ENCODE measurements at places on chromosomes 5 and 9. TPM values are rescaled to one million over a fixed set of nuclear protein-coding genes. Genes with fewer than 3 reads are reported as not detected.

The SPINK5 gene
- not detected for total RNA-seq

The CDH9 gene
- total RNA-seq, result not detected

The OTP gene
- 0.13 TPM for total RNA-seq

The RASEF gene
- total RNA-seq, result 5.7 TPM

The PDZD2 gene
- total RNA-seq, result 0.23 TPM

The FRRS1L gene
- total RNA-seq, result 0.19 TPM

The AHRR gene
- 4.3 TPM for total RNA-seq

The CRHBP gene
- total RNA-seq, result not detected

The CNTLN gene
- 5.7 TPM for total RNA-seq

The FOXD4L3 gene
- not detected for total RNA-seq

The PKD2L2 gene
- total RNA-seq, result not detected

The DTWD2 gene
- 1.0 TPM for total RNA-seq

The OR1Q1 gene
- not detected for total RNA-seq

The PCDHB5 gene
- total RNA-seq, result 1.4 TPM

The STK32A gene
- 0.62 TPM for total RNA-seq

The SH3PXD2B gene
- 13.7 TPM for total RNA-seq

The COL15A1 gene
- 0.56 TPM for total RNA-seq

The SHOC1 gene
- total RNA-seq, result not detected

The PDGFRB gene
- 0.09 TPM for total RNA-seq

Data from A549 treated with GW870086 at 1 μM for 4 hours (cell line).